Right atrium auricular region (tissue), 2 donors: ENCODE measurements at places on chromosomes 5 and 9. TPM values are rescaled to one million over a fixed set of nuclear protein-coding genes. Genes with fewer than 3 reads are reported as not detected.
A peak's percentile ranks its signal among the peaks of the same experiment; 100 is the strongest.

- peaks cover 12% of the 10 kb centered on the region for H3K4me1 ChIP-seq
- H3K36me3 ChIP-seq, result no peaks in the 10 kb centered on the region
- H3K4me3 ChIP-seq, result no peak overlapping the region
- H3K27me3 ChIP-seq, result no peaks in the 10 kb centered on the region
- no peak for DNase-seq
- H3K27ac ChIP-seq, result no peak overlapping the region
These were observed 254.3 kb downstream of the ZSWIM6 start for GRCh38 chr5:61586096-61587084.

The IL33 gene
- 21.3 TPM for total RNA-seq

The TTC23L gene
- 0.28 TPM for total RNA-seq

The SCGB3A2 gene
- not detected for total RNA-seq

DNA sequence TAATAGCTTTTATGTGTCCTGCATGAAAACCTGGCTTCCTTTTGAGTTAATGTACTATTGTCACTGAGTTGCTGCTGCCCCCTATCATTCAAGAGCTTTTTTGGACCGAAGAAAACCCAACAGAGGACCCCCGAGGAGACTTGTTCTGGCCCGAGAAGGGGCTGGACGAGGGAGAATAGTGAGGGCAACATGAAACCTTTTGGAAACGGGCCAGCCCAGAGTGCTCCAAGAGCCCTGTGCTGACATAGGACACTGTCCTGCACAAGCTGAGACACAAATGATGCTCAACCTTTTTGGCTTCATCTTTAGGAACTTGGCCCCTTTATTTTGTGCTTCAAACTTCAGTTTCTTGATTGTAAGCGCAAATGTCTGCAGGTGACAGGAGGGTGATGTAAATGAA is 4.0 kb upstream of the GADD45G start:
- H3K4me3 ChIP-seq, result no peak overlapping the region
- no peaks in the 10 kb centered on the region for H3K27me3 ChIP-seq
- no peak overlapping the region for H3K27ac ChIP-seq

DNA sequence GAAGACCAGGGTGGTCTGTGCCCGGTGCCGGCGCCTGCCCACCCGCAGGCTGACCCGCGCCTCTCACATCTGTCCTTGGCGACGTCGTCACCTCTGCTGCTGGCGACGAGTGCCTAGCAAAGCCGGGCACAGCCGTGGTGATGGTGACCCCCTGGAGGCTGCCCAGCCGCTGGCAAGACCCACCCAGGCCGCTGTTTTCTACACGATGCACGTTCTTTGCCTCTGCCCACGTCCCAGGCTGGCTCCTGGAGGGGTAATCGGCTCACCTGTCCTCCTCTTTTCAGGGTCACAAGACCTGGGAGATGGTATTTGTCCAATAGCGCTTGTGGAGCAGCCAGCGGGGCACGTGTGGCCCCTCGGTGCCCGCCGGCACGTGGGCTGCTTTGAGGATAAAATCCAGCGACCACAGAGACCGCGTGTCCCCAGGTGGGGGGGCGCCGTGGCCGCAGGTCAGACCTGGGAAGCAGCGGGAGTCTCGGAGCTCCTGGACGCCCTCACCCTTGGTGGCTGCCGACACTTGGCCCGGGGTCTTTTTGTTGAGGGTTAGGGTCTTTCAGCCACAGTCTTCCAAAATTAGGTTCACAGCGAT is 29.5 kb downstream of the SLC9A3 start:
- no peak overlapping the region for H3K27ac ChIP-seq
- no peak for DNase-seq
- H3K27me3 ChIP-seq, result no peaks in the 10 kb centered on the region
- H3K4me3 ChIP-seq, result no peak overlapping the region
- H3K36me3 ChIP-seq, result no peaks in the 10 kb centered on the region
- no peaks in the 10 kb centered on the region for H3K4me1 ChIP-seq

GRCh38 chr9:97938081-97938644 is at the start of gene HEMGN:
TSS of gene HEMGN (minus strand) at chr9:97938172. CDS start at chr9:97938136, 36 bp downstream.
- no peaks in the 10 kb centered on the region for H3K4me1 ChIP-seq
- no peaks in the 10 kb centered on the region for H3K36me3 ChIP-seq
- no peak for DNase-seq
- H3K4me3 ChIP-seq, result no peak within 1 kb of the TSS
- H3K27me3 ChIP-seq, result no peaks in the 10 kb centered on the region

GRCh38 chr5:173670130-173670651 is 53.7 kb upstream of the BOD1 start:
- H3K36me3 ChIP-seq, result no peaks in the 10 kb centered on the region
- H3K27me3 ChIP-seq, result no peaks in the 10 kb centered on the region
- no peak overlapping the region for H3K4me3 ChIP-seq
- no peak for DNase-seq

GRCh38 chr9:133532937-133533668 is 1.4 kb upstream of the ADAMTSL2 start:
- no peaks in the 10 kb centered on the region for H3K27me3 ChIP-seq
- DNase-seq, result peak; percentile 85
- H3K27ac ChIP-seq, result no peak overlapping the region
- H3K36me3 ChIP-seq, result no peaks in the 10 kb centered on the region
- H3K4me1 ChIP-seq, result peaks cover 50% of the 10 kb centered on the region
- H3K4me3 ChIP-seq, result no peak overlapping the region

DNA sequence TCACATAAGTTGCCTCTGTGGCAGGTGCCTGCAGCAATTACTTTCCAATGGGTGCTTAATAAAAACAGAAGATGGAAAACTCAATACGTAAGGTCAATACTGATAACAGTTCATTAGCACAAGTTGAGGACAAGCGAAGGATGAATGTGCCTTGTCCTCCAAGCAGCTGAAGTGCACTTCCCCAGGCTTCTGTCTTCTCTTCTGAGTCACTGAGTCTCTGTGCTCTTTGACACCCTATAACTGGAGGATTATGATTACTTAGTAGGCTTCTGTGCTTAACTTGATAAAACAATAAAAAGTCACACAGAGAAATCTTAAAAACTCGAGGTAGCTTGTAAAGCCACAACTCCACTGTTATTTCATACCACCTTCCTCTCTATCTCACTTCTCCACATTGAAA is 216.6 kb upstream of the ADCY2 start:
- H3K36me3 ChIP-seq, result no peaks in the 10 kb centered on the region
- H3K4me3 ChIP-seq, result no peak overlapping the region
- DNase-seq, result no peak
- no peaks in the 10 kb centered on the region for H3K4me1 ChIP-seq

- H3K36me3 ChIP-seq, result peaks cover 9% of the 10 kb centered on the region
- H3K4me1 ChIP-seq, result peaks cover 4% of the 10 kb centered on the region
- no peak overlapping the region for H3K27ac ChIP-seq
- no peaks in the 10 kb centered on the region for H3K27me3 ChIP-seq
These were observed 69.9 kb downstream of the RCL1 start for GRCh38 chr9:4862506-4863250.

The CTXN3 gene
- total RNA-seq, result not detected

GRCh38 chr5:67520161-67520908 is 323.7 kb upstream of the CD180 start:
- no peaks in the 10 kb centered on the region for H3K27me3 ChIP-seq
- no peaks in the 10 kb centered on the region for H3K4me1 ChIP-seq
- DNase-seq, result no peak
- no peak overlapping the region for H3K4me3 ChIP-seq

The SPATA31C1 gene
- not detected for total RNA-seq

GRCh38 chr9:16060436-16061129 is 507.7 kb downstream of the CCDC171 start:
- H3K27me3 ChIP-seq, result no peaks in the 10 kb centered on the region
- DNase-seq, result no peak
- H3K36me3 ChIP-seq, result no peaks in the 10 kb centered on the region
- no peak overlapping the region for H3K4me3 ChIP-seq
- no peak overlapping the region for H3K27ac ChIP-seq

The KCNV2 gene
- total RNA-seq, result not detected

GRCh38 chr5:109739741-109740728 is 50.3 kb downstream of the MAN2A1 start:
- H3K27ac ChIP-seq, result no peak overlapping the region
- no peak overlapping the region for H3K4me3 ChIP-seq
- H3K27me3 ChIP-seq, result no peaks in the 10 kb centered on the region
- no peaks in the 10 kb centered on the region for H3K36me3 ChIP-seq
